ENCODE measurements at places on chromosomes 4 and X. TPM values are rescaled to one million over a fixed set of nuclear protein-coding genes. Genes with fewer than 3 reads are reported as not detected.

Gene XAGE2
- total RNA-seq, result not detected

Gene ANOS1
- total RNA-seq, result 0.24 TPM

Gene GRPR
- not detected for total RNA-seq

Gene XPNPEP2
- total RNA-seq, result 2.6 TPM

- no peaks in the 10 kb centered on the region for H3K36me3 ChIP-seq
- peaks cover 26% of the 10 kb centered on the region for H3K27me3 ChIP-seq
- no peak overlapping the region for H3K27ac ChIP-seq
- no peak for DNase-seq
These were observed 21.4 kb upstream of the FGFR3 start for GRCh38 chr4:1771555-1772305.

DNA sequence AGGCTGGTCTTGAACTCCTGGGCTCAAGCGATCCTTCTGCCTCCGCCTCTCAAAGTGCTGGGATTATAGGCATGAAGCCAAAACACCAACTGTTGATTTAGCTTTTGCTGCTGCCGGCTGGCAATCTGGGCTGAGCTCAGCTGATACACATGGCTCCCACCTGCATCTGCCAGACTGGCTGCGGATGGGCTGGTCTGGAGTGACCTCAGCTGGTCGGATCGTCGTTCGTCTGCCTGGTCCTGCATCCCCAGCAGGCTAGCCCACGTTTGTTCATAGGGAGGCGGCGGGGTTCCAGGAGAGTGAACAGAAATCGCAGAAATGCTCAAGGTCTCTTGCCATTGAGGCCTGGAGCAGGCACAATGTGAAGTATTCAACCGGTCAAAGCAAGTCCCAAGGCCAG, 74.4 kb upstream of the DDX3X start:
- H3K27me3 ChIP-seq, result no peaks in the 10 kb centered on the region
- no peak for DNase-seq
- H3K36me3 ChIP-seq, result no peaks in the 10 kb centered on the region
- no peaks in the 10 kb centered on the region for H3K4me1 ChIP-seq

DNA sequence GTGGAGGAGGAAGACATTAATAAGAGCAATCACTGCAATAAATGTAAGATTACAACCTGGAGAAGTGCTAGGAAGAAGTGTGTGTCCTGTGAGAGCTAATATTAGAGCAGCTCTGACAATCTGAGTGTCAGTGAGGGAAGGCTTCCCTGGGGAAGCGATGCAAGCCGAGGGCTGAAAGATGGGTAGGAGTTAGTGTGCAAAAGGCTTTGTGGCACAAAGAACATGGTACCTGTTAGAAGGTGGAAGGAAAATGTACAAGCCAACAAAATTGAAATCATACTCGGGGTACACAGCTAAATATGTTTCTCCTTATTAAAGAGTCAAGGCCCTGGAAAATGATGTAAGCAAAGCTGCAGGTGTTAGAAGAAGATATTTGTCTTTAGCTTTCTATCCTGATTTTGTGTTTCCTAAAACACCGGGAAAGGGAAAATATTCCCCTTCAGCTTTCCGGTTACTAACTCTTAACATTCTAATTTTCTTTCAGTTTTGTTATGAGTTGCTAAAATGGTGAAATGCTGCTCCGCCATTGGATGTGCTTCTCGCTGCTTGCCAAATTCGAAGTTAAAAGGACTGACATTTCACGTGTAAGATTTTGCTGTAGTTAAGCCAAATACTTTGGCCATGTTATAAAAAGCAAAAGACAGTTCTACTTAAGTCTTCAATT, 808 bp downstream of the THAP6 start:
- H3K4me1 ChIP-seq, result no peaks in the 10 kb centered on the region
- DNase-seq, result peak; percentile 25
- no peaks in the 10 kb centered on the region for H3K36me3 ChIP-seq
- peak overlapping the region; percentile 57 for H3K4me3 ChIP-seq
- H3K27ac ChIP-seq, result peak overlapping the region; percentile 96

DNA sequence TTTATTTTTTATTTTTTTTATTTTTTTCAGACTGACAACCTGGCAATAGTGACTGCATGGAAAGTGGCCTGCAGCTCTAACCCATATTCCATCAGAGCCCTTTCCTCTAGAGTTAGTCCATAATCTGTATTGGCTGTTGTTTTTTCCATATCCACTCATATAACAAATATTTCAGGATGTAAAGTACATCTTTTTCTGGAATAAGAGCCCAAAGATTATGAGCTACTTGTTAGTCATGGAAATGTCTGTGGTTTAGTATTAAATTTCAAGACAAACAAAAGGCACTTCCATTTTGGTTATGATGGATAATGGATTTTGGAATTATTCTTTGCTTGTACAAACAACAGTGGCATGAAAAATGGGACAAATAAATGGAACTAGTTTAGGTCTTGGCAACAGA, 296.0 kb upstream of the HS3ST1 start:
- H3K36me3 ChIP-seq, result no peaks in the 10 kb centered on the region
- H3K4me1 ChIP-seq, result no peaks in the 10 kb centered on the region
- DNase-seq, result no peak
- H3K27ac ChIP-seq, result no peak overlapping the region

- no peaks in the 10 kb centered on the region for H3K36me3 ChIP-seq
- no peaks in the 10 kb centered on the region for H3K27me3 ChIP-seq
- no peak for DNase-seq
- no peaks in the 10 kb centered on the region for H3K4me1 ChIP-seq
- H3K27ac ChIP-seq, result no peak overlapping the region
These were observed 228.5 kb downstream of the PCDH7 start for GRCh38 chr4:30948653-30949052.

- DNase-seq, result no peak
- no peaks in the 10 kb centered on the region for H3K27me3 ChIP-seq
- H3K4me1 ChIP-seq, result no peaks in the 10 kb centered on the region
- no peaks in the 10 kb centered on the region for H3K36me3 ChIP-seq
- no peak overlapping the region for H3K27ac ChIP-seq
These were observed 63.4 kb downstream of the LCORL start for GRCh38 chr4:17958181-17958580.

GRCh38 chrX:118530219-118530911, 34.8 kb downstream of the DOCK11 start:
- no peak for DNase-seq
- no peaks in the 10 kb centered on the region for H3K36me3 ChIP-seq
- no peaks in the 10 kb centered on the region for H3K27me3 ChIP-seq
- H3K4me1 ChIP-seq, result no peaks in the 10 kb centered on the region
- H3K4me3 ChIP-seq, result no peak overlapping the region

- no peak overlapping the region for H3K4me3 ChIP-seq
- H3K27me3 ChIP-seq, result no peaks in the 10 kb centered on the region
- no peak overlapping the region for H3K27ac ChIP-seq
- no peaks in the 10 kb centered on the region for H3K4me1 ChIP-seq
These were observed 63.1 kb upstream of the CITED1 start for GRCh38 chrX:72368796-72369195.

DNA sequence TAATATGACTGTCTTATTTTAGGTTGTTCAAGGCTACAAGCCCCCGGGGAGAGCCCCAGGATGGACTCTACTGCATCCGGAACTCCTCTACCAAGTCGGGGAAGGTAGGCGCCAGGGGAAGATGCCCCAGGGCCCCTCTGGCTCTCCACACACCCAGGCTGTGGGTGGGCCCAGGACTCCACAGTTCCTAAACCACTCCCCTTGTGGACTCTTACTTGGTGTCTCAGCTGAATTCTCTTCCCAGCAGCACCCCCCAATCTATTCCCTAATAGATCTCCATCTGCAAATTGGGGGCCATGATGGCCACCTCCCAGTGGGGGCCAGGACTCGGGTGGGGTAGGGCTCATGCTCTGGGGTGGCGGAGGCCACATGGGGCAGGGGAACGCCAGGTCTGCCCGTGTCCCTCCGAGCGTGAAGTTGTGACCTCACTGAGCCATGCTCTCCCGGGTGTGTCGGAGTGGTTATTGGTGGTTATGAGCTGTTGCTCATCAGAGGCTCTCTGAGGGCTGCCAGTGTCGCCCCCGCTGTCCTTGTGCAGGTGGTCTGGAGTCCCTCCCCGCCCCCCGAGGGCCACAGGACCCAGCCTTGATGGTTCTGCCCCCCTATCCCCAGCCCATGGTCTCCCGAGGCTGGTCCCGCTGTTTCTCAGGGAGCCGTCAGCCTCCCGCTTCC, 11.2 kb upstream of the ADD1 start:
- H3K4me1 ChIP-seq, result no peaks in the 10 kb centered on the region
- DNase-seq, result no peak
- H3K27me3 ChIP-seq, result no peaks in the 10 kb centered on the region
- H3K36me3 ChIP-seq, result peaks cover 12% of the 10 kb centered on the region
- H3K4me3 ChIP-seq, result no peak overlapping the region

Data from colonic mucosa (tissue), 4 donors.